ENCODE measurements at places on chromosomes 12 and 14. TPM values are rescaled to one million over a fixed set of nuclear protein-coding genes. Genes with fewer than 3 reads are reported as not detected.
A peak's percentile ranks its signal among the peaks of the same experiment; 100 is the strongest.

DNA sequence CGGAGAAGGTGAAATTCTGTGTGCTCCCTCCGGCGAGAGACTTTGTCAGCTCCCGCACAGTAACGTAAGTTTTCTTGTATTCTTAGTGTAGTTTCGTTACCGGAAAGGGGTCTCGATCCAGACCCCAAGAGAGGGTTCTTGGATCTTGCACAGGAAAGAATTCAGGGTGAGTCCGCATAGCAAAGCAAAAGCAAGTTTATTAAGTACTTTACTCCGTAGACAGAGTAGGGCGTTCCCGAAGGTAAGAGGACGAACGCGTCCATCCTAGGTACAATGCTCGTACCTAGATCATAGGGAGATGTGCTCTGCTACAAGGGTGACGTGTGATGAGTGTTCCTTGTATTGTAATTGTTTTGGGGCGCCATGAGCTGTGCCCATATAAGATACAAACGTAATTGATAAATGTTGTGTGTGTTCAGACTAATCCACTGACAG, 293 bp downstream of the IFI27L1 start:
- no peak for DNase-seq

GRCh38 chr14:63308723-63309317, 9.9 kb downstream of the GPHB5 start:
- no peak for DNase-seq

GRCh38 chr12:67364228-67364627, 95.1 kb downstream of the CAND1 start:
- DNase-seq = no peak

The CACNA1C gene
- 19.2 TPM for total RNA-seq

- no peak for DNase-seq
These were observed 920.9 kb downstream of the RPS29 start for GRCh38 chr14:48665077-48665784.

DNA sequence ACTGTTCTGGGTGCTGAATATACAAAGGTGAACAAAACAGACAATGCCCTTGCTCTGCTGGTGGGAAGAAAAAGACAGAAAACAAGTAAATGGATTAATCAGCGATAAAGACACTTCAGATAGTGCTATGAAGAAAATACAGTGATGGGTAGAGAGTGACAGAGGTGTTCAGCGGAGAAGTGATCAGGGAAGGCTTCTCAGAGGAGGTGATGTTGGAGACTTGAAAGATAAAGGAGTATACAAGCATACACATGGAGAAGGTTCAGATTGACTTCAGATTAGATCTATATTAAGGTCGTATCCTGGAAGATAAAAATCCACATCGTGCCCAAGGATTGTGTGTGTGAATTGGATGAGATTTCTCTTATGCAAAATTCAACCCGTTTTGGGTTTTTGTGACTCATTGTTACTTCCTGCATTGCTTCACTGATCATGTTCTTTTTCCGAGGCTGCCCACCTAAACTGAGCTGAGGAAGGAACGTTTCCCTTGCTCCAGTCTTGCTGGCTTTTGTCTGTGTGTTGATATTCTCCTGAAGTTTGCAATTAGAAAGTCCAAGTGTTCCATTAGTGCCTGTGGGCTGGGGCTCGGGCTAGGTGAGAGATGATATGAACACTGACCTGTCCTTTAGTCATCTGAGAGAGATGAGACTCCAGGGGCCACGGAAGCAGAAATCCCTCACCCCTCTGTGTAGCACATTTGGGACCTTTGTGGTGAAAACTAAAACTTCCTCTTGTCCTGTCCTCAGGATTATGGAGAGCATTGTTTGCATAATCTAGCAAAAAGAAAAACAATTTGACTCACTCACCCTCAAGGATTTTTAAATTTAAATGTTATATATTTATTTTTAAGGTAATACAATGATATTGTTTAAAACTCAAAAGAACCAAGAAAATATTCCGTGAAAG, 27.6 kb downstream of the PLXNC1 start:
- no peak for DNase-seq

The KRT78 gene
- not detected for total RNA-seq

The PDE3A gene
- 14.8 TPM for total RNA-seq

DNA sequence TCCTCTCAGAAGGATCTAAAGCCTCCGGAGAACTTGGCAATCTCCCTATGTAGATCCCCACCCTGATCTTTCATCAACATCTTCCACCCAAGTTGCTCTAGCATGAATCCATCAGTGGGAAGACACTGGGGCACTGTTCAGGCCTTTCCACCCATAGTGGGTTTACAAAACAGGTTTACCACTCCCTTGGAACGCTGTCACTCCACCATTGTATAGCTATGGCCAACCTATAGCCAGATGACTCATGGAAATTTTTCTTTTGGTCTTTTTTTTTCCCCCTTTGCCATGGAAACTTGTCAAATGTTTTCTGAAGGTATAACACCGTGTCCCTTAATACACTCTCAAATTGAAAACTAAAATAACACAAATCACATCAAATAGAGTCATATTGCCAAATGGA, 10.8 kb upstream of the HSPB8 start:
- no peak for DNase-seq

DNA sequence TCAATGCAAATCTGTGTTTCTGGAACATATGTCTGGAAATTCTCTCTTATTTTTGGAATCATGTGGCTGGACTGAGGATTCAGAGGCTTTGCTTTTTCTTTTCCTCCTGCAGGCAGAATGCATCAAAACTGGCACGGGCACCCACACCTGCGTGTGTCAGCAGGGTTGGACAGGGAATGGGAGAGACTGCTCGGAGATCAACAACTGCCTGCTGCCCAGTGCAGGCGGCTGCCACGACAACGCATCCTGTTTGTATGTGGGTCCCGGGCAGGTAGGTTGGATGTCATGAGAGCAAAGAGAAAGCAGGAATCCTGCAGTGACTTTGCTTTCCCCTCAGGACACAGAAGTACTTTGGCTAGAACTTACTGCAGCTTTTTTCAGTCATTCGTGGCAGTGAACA, 90.3 kb downstream of the STAB2 start:
- DNase-seq = no peak

The GPATCH2L gene
- 43.8 TPM for total RNA-seq

- DNase-seq = no peak
These were observed 26.5 kb upstream of the SMOC1 start for GRCh38 chr14:69852531-69853321.

- DNase-seq = no peak
These were observed 81.3 kb downstream of the KCNK10 start for GRCh38 chr14:88241810-88242209.

The APOF gene
- total RNA-seq = not detected

- DNase-seq = peak; percentile 83
These were observed 509 bp downstream of the PGF start for GRCh38 chr14:74954947-74955228.

DNA sequence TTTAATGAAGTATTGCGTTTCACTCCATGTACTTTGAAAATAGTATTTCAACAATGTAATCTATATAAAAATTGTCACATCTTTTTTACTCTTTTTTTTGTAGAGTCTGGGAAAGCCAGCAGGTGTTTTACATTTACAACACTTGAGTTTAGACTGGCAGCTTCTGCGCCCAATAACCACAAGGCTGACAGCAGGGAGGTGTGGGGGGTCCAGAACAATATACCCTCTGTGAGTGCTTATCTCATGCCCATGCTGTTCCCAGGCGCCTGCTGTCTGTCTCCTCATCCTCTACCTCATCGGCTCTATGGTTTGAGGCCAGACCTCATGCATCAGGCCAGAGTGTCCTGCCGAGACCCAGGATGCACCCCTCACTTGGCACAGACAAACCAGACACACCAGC, 24.9 kb downstream of the FBRSL1 start:
- DNase-seq = no peak

DNA sequence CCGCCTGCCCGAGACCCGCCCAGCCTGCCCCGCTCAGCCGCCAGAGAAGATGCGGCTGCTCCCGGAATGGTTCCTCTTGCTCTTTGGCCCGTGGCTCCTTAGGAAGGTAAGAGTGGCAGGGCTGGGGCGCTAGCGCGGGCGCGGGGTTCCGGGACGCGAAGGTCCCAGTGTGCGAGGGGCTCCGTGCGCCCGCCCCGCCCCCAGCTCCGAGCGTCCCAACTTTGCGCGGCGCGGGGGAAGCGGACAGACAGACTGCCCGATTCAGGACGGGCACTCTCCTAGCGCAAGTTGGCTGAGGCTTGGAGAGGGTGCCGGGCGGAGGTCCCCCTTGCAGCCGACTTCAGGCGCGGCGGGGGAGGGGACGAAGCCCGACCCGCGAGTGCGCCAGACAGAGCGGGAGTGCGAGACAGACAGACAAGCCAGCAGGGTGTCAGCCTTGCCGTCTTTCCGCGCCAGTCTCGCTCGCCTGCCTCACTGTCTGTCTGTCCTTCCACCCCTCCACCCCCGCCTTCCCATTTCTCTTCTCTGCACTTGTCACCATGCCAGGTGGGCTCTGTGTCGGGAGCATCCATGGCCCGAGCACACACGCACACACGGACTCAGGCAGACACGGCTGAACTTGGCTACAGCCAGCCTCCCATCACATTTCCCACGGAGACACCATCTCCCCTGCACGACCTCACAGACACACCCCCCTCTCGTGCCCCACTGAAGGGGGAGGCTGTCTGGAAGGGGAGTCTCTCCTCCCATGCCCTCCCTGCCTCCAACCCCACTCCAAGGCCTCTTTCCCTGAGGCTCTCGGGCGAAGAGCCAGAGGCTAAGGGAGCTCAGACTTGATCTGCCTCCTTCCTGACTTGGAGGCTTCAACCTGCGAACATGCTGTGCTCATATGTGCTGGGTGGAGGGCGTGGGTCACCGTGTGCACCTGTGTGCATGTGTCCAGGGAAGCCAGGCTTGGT, 606 bp downstream of the NXPH4 start:
- no peak for DNase-seq

- no peak for DNase-seq
These were observed 235.2 kb downstream of the BCL11B start for GRCh38 chr14:99036611-99037293.

The KRT5 gene
- not detected for total RNA-seq

- DNase-seq = peak; percentile 32
These were observed 2.1 kb downstream of the SIX6 start for GRCh38 chr14:60510951-60511599.

GRCh38 chr12:109309381-109310246, 530 bp upstream of the FOXN4 start:
- DNase-seq = peak; percentile 61

DNA sequence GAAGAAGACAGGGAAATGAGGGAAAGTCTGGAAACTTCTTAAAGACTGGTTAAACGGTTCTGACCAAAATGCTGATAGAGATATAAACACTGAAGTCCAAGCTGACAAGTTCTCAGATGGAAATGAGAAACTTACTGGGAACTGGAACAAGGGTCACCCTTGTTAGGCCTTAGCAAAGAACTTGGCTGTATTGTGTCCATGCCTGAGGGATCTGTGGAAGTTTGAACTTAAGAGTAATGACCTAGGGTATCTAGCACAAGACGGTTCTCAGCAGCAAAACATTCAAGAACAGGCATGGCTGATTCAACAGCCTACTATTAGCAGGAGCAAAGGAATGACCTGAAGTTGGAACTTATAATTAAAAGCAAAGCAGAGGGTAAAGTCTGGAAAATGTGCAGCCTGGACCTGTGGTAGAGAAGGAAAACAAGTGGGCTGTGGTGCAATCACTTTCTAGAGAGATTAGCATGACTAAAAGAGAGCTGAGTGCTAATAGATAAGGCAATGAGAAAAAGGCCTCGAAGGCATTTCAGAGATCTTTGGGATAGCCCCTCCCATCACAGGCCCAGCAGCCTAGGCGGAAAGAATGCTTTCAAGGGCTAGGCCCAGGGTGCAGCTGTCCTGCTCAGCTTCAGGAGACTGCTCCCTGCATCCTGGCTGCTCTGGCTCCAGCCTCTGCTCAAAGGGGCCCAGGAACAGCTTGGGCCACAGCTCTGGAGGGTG, 60.3 kb downstream of the ATP2B1 start:
- DNase-seq = no peak

DNA sequence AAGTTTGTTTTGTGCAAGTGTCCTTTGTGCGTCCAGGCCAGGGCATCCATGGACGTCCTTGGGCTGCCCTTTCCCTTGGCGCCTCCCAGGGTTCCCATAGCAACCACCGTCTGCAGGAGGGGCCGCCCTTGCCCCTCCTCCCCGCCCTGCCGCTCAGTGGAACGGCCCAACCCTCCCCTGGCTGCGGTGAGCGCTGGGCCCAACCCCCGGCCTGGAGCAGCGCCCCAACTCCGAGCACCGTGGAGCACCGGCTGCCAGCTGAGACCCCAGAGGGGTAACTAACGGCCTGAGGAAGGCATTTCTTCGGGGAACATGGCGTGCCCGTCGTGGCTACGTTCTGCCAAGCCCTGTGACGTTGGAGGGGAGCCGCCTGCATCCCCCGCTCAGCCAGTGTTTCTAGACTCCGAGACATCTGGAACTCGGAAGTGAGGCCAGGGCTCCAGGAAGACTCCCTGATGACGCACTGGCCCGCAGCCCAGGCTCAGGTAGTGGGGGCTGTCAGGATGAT, 5.3 kb upstream of the ACACB start:
- DNase-seq = peak; percentile 85

The GLIPR1L1 gene
- not detected for total RNA-seq

The FLRT2 gene
- 39.1 TPM for total RNA-seq

The CSRNP2 gene
- 30.0 TPM for total RNA-seq

GRCh38 chr12:6215120-6215807, 15.1 kb downstream of the CD9 start:
- no peak for DNase-seq

The GSC gene
- 9.4 TPM for total RNA-seq

GRCh38 chr12:57885207-57885606, 38.7 kb upstream of the CTDSP2 start:
- DNase-seq = no peak

GRCh38 chr12:873954-874353, 75.5 kb downstream of the RAD52 start:
- no peak for DNase-seq

Data from osteoblast (primary cell).